Stimulated activated memory B cell treated with anti-CD40 and anti-IgM and Interleukin-4, amounts not matched to agents 10 μg/mL and 1 μg/mL and 100 μg/mL, for 72 hours (primary cell): ENCODE measurements at places on chromosomes 13 and 19.

GRCh38 chr13:110936519-110936918, 21.6 kb upstream of the ANKRD10 start:
- ATAC-seq, result no peak

GRCh38 chr19:54183431-54183830, 5.9 kb downstream of the MBOAT7 start:
- ATAC-seq, result no peak

- ATAC-seq, result peak; percentile 58
These were observed 25.4 kb downstream of the ALG5 start for GRCh38 chr13:36973621-36974295.

DNA sequence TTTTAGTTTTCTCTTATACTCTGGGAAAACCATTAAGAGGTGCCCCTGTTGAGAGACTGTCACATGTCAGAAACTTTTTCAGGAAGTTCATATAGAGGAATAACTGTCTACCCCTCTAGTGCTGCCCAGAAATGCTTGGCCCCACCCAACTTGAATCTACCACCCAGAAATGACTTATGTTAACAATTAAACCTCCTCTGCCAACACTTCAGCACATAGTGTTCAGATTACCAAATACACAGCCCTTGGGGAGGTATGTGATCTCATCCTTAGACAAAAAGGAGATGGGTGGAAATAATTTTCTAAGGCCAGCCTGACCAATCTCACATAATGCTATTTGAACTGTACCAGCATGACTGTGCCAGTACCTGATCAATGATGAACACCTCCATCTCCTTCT, 35.6 kb downstream of the CCDC169 start:
- ATAC-seq, result no peak

DNA sequence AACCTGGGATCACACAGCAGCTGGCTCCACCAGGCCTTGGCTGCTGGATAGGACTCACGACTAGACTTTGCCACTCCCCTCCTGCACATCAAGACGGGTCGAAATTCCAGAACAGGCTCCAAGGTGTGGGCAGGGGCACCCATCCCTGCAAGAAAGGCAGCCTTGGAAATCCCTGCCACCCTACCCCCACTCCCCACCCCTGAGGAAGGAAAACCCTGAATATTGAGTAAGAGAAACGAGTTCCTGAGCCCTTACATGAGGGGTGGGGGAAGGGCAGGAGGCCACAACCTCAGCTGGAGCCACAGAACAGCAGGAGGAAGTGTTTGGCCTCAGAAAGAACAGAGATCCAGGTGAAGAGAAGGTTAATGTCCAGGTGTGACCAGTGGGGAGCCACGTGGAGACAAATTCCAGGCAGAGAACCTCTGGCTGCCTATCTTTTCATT, 20.1 kb downstream of the DEDD2 start:
- no peak for ATAC-seq

- ATAC-seq, result no peak
These were observed 124.2 kb downstream of the LMO7 start for GRCh38 chr13:75760131-75761021.

GRCh38 chr13:44259045-44260027, 114.3 kb upstream of the SERP2 start:
- peak; percentile 96 for ATAC-seq

DNA sequence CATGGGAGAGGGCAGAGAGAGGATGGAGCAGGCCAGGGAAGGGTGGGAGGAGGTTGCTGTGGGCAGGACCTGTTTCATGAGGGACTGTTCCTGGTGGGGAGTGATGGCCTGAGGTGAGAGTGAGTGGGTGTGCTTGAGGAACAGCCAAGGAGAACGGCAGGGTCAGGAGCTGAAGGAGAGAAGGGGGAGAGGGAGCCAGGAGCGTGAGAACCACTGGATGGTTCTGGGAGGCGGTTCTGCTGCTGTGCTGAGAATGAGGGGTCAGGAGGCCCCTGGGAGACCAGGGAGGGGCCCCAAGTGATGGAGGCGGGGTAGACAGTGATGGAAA, 7.8 kb downstream of the SIN3B start:
- ATAC-seq, result no peak

- ATAC-seq, result no peak
These were observed 92.7 kb downstream of the ZNF737 start for GRCh38 chr19:20472854-20473253.

DNA sequence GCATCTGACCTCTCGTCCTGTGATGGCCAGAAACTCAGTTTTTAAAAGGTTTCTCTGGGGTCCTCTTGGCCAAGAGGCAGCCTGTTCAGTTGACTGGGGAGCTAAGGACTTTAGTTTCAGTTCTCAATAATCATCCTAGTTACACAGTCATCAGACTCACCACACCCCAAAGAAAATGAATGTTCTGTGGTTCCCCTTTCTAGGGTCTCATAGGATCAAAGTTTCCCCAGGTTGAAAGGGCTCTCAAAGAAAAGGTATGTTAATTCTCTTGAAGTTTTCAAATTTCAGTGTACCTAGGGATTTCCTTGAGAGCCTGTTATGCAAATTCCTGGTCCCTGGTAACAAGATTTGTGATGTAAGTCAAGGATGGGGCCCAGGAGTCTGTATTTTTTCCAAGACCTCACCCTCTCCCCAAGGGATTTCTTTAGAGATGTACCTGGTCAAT, 94.9 kb downstream of the FAM216B start:
- ATAC-seq, result peak; percentile 99

GRCh38 chr13:107043021-107043956, 475.4 kb upstream of the ARGLU1 start:
- ATAC-seq, result no peak

DNA sequence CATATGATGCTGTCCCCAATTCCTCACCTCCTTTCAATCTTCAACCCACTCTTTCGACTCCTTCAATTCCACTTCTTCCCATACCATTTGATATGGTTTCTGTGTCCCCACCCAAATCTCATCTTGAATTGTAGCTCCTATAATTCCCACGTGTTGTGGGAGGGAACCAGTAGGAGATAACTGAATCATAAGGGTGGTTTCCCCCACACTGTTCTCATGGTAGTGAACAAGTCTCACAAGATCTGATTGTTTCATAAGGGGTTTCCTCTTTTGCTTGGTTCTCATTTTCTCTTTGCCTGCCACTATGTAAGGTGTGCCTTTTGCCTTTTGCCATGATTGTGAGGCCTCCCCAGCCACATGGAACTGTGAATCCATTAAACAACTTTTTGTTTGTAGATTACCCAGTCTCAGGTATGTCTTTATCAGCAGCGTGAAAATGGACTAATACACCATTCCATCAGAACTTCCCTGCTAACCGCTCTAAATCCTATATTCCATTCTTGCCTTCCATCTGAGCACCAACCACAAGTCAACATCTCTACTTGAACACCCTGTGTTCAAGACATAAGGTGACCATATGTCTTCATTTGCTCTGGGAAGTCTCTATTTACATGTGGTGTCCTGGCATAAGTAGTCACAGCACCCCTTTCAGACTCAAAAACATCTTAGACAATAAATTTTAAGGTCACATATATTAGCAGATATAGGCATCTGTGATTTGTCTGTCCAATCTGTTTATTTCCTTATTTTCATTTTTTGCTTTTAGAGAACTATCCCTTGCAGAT, 122.9 kb downstream of the TSHZ3 start:
- ATAC-seq, result no peak

- ATAC-seq, result no peak
These were observed 87.3 kb upstream of the FARP1 start for GRCh38 chr13:98055623-98056022.

DNA sequence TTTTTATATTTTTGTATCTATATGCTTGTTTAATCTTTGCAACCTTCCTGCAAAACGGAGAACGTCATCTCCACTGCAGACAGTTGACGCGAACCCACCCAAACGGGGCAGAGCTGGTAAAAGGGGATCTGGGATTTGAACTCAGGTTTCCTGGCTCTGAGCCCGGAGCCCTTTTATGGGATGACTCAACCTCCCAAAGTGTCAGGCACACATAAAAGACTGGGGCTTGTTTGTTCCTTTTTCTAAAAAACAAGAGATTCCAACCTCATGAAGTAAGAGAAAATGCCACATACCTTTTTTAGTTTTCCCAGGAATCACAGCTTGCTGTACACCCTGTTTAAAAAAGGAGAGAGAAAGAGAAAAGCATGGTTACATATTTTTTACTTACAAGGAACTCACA, 78.9 kb downstream of the GADD45B start:
- no peak for ATAC-seq

- ATAC-seq, result no peak
These were observed 1519.6 kb downstream of the PCDH9 start for GRCh38 chr13:65710514-65710913.

DNA sequence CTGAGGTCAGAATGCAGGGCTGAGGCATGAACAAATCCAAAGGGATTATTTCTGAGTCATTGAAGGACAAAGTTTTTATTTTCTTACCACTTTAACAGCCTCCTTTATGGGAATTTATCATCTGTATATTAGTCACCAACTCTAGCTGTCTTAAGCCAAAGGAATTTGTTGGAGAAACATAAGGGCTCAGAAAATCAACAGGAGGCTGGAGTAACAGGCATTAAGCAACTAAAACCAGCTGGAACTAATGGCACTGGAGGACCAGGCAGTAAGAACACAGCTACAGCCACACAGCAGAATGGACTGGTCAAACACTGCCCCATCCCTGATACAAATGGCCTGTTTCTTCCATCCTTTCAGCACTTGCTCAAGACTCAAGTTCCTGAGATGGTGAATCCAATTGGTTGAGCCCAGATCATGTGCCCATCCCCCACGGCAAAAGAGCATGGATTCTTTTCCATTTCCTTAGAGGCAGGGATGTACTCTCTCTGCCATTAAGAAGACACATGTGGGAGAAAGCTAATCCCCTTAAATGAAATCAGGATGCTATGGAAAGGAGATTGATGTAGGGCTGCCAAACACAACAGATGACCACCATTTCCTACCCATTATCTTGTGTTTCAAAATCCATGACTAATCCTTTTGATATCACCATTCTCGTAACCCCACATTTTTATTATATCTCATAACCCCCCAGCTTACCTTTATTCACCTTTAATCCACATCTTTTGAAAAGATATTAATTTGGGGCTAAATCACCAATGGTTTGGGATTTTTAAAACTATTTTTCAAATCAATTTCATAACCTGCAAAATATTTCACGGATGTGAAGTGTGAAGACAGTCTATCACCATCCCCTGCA, 157.0 kb upstream of the FNDC3A start:
- no peak for ATAC-seq
